Muscle of leg (tissue), 16 donors: ENCODE measurements at places on chromosomes 4 and X. TPM values are rescaled to one million over a fixed set of nuclear protein-coding genes. Genes with fewer than 3 reads are reported as not detected.

DNA sequence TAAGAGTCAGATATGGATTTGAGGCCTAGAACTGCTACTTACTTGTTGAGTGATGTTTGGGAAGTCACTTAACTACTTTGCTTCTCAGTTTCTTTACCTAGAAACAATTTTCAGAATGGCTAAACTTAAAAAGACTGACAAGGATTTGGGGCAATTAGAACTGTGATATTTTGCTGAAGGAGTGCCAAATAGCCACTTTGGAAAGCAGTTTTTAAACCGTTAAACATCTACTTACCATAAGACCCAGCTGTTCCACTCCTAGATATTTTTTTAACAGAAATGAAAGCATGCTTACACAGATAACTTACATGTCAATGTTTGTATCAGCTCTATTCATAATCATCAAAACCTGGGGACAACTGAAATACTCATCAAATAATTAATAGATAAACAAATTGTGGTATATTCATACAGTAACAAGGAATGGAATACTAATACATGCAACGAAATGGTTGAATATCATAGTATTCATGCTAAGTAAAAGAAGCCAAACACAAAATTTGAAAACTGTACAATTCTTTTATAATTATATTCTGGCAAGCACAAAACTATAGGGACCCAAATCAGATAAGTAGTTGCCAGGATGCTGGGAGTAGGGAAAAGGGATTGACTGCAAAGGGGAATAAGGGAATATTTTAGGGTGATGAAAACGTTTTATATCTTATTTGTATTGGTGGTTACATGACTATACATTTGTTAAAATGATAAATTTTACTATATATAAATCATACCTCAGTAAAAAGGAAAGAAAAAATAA is 24.0 kb downstream of the RPA4 start:
- DNase-seq, result peak; percentile 28
- H3K27ac ChIP-seq, result no peak overlapping the region
- no peaks in the 10 kb centered on the region for H3K27me3 ChIP-seq
- H3K4me3 ChIP-seq, result no peak overlapping the region
- H3K4me1 ChIP-seq, result no peaks in the 10 kb centered on the region
- no peaks in the 10 kb centered on the region for H3K36me3 ChIP-seq

GRCh38 chrX:82230013-82230412 is 1028.1 kb downstream of the SH3BGRL start:
- H3K4me3 ChIP-seq, result no peak overlapping the region
- no peaks in the 10 kb centered on the region for H3K27me3 ChIP-seq
- H3K36me3 ChIP-seq, result no peaks in the 10 kb centered on the region

- H3K27me3 ChIP-seq, result no peaks in the 10 kb centered on the region
- peak overlapping the region; percentile 62 for H3K27ac ChIP-seq
- H3K4me3 ChIP-seq, result no peak overlapping the region
- H3K36me3 ChIP-seq, result no peaks in the 10 kb centered on the region
- peaks cover 3% of the 10 kb centered on the region for H3K4me1 ChIP-seq
- DNase-seq, result peak; percentile 74
These were observed 61.6 kb upstream of the NOCT start for GRCh38 chr4:138953961-138954371.

DNA sequence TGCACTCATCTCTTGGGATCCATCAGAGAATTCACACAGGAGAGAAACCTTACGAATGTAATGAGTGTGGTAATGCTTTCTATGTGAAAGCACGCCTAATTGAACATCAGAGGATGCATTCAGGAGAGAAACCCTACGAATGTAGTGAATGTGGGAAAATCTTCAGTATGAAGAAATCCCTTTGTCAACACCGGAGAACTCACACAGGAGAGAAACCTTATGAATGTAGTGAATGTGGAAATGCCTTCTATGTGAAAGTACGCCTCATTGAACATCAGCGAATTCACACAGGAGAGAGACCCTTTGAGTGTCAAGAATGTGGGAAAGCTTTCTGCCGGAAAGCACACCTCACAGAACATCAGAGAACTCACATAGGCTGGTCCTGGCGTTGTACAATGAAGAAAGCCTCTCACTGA is 42.8 kb downstream of the ZNF157 start:
- H3K4me3 ChIP-seq, result no peak overlapping the region
- DNase-seq, result no peak
- H3K36me3 ChIP-seq, result no peaks in the 10 kb centered on the region
- H3K27ac ChIP-seq, result no peak overlapping the region
- H3K27me3 ChIP-seq, result no peaks in the 10 kb centered on the region

- no peak overlapping the region for H3K27ac ChIP-seq
- H3K36me3 ChIP-seq, result no peaks in the 10 kb centered on the region
- no peak overlapping the region for H3K4me3 ChIP-seq
- peaks cover 10% of the 10 kb centered on the region for H3K4me1 ChIP-seq
- DNase-seq, result no peak
These were observed 187.1 kb upstream of the C1QTNF7 start for GRCh38 chr4:15240764-15241163.

GRCh38 chr4:1511441-1512041 is 105.3 kb upstream of the NKX1-1 start:
- peaks cover 55% of the 10 kb centered on the region for H3K27me3 ChIP-seq
- no peaks in the 10 kb centered on the region for H3K36me3 ChIP-seq
- no peaks in the 10 kb centered on the region for H3K4me1 ChIP-seq
- peak overlapping the region; percentile 10 for H3K4me3 ChIP-seq
- DNase-seq, result peak; percentile 87

DNA sequence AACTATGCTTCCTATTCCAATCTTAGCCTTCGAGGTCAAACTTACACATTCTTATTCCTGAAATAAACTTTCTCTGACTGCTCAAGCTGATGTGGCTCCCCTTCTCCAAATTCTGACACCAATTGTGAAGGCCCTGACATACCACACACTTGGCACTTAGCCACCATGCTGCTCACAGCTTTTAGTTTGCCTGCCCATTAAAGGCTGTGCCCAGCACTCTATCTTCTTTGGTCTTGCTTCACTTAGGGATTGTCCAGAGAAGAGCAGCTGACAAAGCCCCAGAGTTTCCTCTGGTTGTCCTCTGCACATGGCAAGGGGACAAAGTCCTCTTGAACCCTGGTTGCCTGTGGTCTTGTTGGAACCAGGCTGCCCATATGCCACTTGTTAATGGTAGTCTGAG is 126.1 kb downstream of the ARHGEF9 start:
- peak; percentile 13 for DNase-seq
- H3K27ac ChIP-seq, result no peak overlapping the region
- H3K4me1 ChIP-seq, result no peaks in the 10 kb centered on the region
- no peaks in the 10 kb centered on the region for H3K27me3 ChIP-seq
- H3K4me3 ChIP-seq, result no peak overlapping the region
- H3K36me3 ChIP-seq, result peaks cover 6% of the 10 kb centered on the region

- no peak overlapping the region for H3K27ac ChIP-seq
- no peak overlapping the region for H3K4me3 ChIP-seq
- H3K4me1 ChIP-seq, result peaks cover 16% of the 10 kb centered on the region
- no peak for DNase-seq
- no peaks in the 10 kb centered on the region for H3K27me3 ChIP-seq
These were observed 4.3 kb downstream of the MAEA start for GRCh38 chr4:1293991-1294390.

- peak; percentile 20 for DNase-seq
- no peaks in the 10 kb centered on the region for H3K36me3 ChIP-seq
- no peaks in the 10 kb centered on the region for H3K27me3 ChIP-seq
- H3K4me1 ChIP-seq, result no peaks in the 10 kb centered on the region
- no peak overlapping the region for H3K4me3 ChIP-seq
These were observed 129.1 kb downstream of the FBXO8 start for GRCh38 chr4:174154215-174154854.

GRCh38 chr4:17817027-17817426 is 6.2 kb downstream of the NCAPG start:
- no peaks in the 10 kb centered on the region for H3K4me1 ChIP-seq
- no peak overlapping the region for H3K27ac ChIP-seq
- no peak overlapping the region for H3K4me3 ChIP-seq
- peak; percentile 68 for DNase-seq
- no peaks in the 10 kb centered on the region for H3K27me3 ChIP-seq
- peaks cover 4% of the 10 kb centered on the region for H3K36me3 ChIP-seq

DNA sequence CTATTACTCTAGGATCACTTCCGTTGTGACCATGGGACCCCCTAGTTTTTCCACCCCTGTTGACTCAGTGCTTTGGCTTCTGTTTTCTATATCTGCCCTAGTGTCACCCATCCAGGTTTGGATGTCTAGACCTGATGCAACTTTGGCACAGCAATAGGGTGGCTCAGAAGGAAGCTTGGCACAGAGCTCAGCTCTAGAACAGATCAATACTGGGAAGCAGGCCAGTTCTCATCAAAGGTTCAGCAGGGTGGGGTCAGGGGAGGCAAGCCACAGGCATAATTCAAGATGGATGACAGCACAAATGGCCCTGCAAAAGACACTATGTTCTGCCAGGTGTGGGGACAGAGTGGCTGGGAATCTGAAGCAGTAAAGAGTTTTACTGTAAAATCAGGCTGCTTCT is 74.2 kb upstream of the EGFL6 start:
- no peaks in the 10 kb centered on the region for H3K36me3 ChIP-seq
- no peaks in the 10 kb centered on the region for H3K4me1 ChIP-seq
- peaks cover 18% of the 10 kb centered on the region for H3K27me3 ChIP-seq
- DNase-seq, result no peak
- no peak overlapping the region for H3K4me3 ChIP-seq

DNA sequence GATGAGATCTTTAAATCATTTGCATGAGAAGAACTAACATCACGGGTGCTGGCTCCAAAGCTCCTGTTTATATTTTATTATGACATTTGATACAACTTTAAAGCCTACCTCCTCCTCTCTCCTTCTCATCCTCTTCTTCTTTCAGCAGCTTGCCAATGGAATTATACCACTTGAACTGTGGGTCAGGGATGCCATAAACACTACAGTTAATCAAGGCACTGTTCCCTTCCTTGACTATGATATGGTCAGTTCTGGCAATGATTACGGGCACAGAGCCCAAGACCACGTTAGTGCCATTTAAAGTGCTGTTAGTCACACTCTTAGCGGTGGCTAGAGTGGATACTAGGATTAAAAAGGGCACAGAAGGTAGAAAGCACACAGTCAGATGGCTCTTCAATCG is 20.7 kb downstream of the MFAP3L start:
- no peak for DNase-seq
- H3K4me1 ChIP-seq, result no peaks in the 10 kb centered on the region
- no peaks in the 10 kb centered on the region for H3K27me3 ChIP-seq
- H3K4me3 ChIP-seq, result no peak overlapping the region
- no peak overlapping the region for H3K27ac ChIP-seq

GRCh38 chr4:180809439-180809838 is 1433.8 kb upstream of the TENM3 start:
- no peak overlapping the region for H3K27ac ChIP-seq
- no peaks in the 10 kb centered on the region for H3K27me3 ChIP-seq
- H3K36me3 ChIP-seq, result no peaks in the 10 kb centered on the region
- no peak overlapping the region for H3K4me3 ChIP-seq
- DNase-seq, result no peak

DNA sequence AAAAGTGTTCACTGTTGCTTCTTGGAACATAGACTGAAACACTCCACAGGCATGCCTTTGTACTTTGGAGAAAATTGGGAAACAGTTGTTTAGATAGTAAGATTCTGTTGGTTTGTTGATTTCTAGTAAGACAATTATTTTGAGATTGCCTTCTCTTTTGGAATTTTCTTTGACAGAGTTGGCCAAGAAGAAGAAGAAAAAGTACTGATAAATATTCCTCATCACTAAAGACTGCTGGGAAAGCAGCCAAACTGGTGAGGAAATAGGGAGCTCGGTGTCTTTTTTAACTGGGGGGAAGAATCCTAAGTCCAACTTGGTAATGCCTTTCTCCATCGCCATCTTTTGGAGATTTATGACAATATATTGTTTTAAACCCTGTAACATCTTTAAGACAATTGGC is 370.7 kb downstream of the GPAT3 start:
- H3K27me3 ChIP-seq, result no peaks in the 10 kb centered on the region
- no peak for DNase-seq
- no peaks in the 10 kb centered on the region for H3K4me1 ChIP-seq

DNA sequence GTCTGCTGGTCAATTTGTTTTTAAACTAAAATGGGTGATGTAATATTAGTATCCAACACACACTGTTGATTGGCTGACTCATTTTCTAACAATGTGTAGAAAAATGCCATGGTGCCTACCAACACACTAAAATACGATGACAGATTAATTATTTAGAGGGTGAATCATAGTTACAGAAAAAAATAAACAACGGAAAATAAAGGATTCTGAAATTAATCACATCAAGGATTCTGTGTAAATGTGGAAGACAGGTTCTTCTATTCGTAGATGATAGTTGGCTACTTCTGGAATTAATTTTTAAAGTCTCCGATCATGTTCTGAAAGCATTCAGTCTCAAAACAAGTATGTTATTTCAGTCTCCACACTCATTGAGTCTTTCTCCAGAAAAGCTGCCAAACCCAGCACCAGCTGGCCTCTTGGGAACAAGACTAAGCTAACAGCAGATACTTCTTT is 8.2 kb upstream of the IQCM start:
- H3K27ac ChIP-seq, result no peak overlapping the region
- peak; percentile 27 for DNase-seq
- no peaks in the 10 kb centered on the region for H3K27me3 ChIP-seq
- H3K4me1 ChIP-seq, result no peaks in the 10 kb centered on the region

DNA sequence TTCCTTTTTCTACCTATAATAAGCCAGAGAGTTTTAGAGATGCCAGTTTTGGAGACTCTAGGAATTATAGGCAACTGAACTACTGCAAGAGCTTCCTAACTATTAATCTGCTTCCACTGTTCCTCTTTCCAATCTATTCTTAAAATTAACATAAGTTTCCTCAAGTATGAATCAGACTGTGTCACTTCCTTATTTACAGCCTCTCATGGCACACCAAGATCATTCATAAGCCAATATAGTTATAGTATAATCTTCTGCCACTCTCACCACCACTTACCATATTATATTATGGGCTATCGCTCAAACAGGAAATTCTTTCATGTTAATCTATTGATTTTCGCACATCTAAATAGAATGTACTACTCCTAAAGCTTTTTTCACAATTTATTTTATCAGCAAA is 383.5 kb downstream of the STPG2 start:
- no peak overlapping the region for H3K27ac ChIP-seq

- DNase-seq, result no peak
- no peak overlapping the region for H3K4me3 ChIP-seq
- no peaks in the 10 kb centered on the region for H3K36me3 ChIP-seq
These were observed 48.3 kb downstream of the PDK3 start for GRCh38 chrX:24513416-24513815.

GRCh38 chr4:91958596-91958995 is 345.2 kb upstream of the GRID2 start:
- DNase-seq, result peak; percentile 83
- H3K27me3 ChIP-seq, result no peaks in the 10 kb centered on the region
- H3K4me3 ChIP-seq, result no peak overlapping the region
- H3K27ac ChIP-seq, result no peak overlapping the region
- no peaks in the 10 kb centered on the region for H3K36me3 ChIP-seq

- no peaks in the 10 kb centered on the region for H3K36me3 ChIP-seq
- H3K4me3 ChIP-seq, result no peak overlapping the region
- H3K27me3 ChIP-seq, result no peaks in the 10 kb centered on the region
- no peaks in the 10 kb centered on the region for H3K4me1 ChIP-seq
These were observed 51.6 kb downstream of the ATP8A1 start for GRCh38 chr4:42605264-42605663.

GRCh38 chr4:15065516-15065915 is 63.2 kb downstream of the CPEB2 start:
- H3K36me3 ChIP-seq, result no peaks in the 10 kb centered on the region
- H3K4me1 ChIP-seq, result no peaks in the 10 kb centered on the region
- no peak overlapping the region for H3K4me3 ChIP-seq

Gene SLC2A9
- total RNA-seq, result 2.4 TPM

Gene ZNF185
- 18.3 TPM for total RNA-seq

Gene GAGE13
- total RNA-seq, result not detected

Gene FRG2
- not detected for total RNA-seq

Gene GAGE1
- not detected for total RNA-seq

Gene GPR50
- not detected for total RNA-seq
